ENCODE measurements at places on chromosomes 7 and 10.

GRCh38 chr7:115097175-115097671, 175.3 kb downstream of the MDFIC start:
- DNase-seq, result no peak

- DNase-seq, result no peak
These were observed 171.0 kb downstream of the GRID1 start for GRCh38 chr10:86195521-86196157.

DNA sequence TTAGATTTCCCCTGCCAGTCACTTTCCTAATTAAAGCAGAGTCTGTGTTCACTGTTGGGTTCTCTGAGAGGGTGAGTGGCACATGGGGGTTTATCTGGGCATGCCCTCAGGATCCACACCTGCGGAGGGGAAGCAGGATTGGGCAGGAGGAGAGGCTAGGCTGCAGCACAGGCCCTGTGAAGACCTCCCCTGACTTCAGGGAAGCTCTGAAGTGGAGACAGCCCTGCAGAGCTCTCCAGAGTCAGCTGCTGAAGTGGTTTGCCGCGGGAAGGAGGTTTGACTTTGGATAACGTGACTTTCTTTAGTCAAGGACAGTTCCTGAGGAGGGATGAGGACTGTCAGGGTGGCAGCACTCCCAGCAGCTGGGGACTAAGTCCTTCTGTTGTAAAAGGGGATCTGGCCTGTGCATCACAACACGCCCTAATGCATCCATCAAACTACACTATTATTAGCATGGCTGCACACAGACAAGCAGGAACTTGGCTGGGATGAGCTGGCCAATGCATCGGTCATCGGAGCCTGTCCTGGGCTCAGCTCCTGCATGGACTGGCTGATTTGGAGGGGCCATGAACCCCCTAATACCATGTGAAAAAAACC, 50.9 kb upstream of the LEP start:
- DNase-seq, result no peak

DNA sequence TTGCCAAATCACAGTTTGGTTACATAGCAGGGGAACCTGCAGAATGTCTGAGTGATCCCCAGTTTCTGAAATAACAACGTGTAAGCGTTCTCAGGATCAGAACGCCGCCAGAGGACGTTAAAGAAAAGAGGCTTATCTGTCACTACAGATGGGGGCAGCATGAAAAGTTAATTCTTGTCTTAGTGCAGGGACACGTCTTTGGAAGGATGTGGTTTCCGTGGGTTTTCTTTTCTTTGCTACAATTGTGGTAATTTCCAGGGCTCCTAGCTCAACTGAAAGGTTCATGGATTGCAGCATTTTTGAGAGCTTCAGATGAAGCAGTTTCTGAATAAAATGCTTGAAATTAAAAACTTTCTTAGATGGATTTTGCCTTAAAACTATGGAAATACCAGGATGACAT, 106.6 kb downstream of the PRKCQ start:
- no peak for DNase-seq

- no peak for DNase-seq
These were observed 92.5 kb upstream of the VIPR2 start for GRCh38 chr7:159237022-159237653.

Data from nephron progenitor cell (in vitro differentiated cells).